ENCODE measurements at places on chromosomes 3 and 15.

GRCh38 chr3:16370872-16371740 lies 106.1 kb downstream of the OXNAD1 start:
- no peak for DNase-seq

DNA sequence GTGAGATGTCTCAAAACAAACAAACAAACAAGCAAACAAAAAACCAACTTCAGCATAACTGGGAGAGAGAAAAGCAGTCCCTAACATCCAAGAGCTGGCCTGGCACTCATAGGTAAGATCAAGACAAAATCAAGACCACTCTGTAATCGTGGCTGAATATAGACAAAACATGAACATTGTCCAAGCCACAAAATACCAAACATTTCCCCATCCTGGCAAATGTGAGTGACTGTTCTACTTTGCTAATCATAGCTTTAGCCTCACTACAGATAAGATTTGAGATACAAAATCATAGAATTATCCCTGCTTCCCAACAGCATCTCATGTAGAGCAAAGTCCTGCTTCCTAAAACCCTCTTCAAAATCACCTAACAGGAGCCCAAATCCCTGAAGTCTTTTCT lies 116.7 kb upstream of the PRTG start:
- DNase-seq, result no peak

- no peak for DNase-seq
These were observed 77.5 kb upstream of the ABI3BP start for GRCh38 chr3:101070799-101071121.

- no peak for DNase-seq
These were observed at the start of gene DNAJB8 for GRCh38 chr3:128466840-128467541. TSS of gene DNAJB8 (minus strand) at chr3:128466890. CDS start at chr3:128463245, 3,645 bp downstream.

DNA sequence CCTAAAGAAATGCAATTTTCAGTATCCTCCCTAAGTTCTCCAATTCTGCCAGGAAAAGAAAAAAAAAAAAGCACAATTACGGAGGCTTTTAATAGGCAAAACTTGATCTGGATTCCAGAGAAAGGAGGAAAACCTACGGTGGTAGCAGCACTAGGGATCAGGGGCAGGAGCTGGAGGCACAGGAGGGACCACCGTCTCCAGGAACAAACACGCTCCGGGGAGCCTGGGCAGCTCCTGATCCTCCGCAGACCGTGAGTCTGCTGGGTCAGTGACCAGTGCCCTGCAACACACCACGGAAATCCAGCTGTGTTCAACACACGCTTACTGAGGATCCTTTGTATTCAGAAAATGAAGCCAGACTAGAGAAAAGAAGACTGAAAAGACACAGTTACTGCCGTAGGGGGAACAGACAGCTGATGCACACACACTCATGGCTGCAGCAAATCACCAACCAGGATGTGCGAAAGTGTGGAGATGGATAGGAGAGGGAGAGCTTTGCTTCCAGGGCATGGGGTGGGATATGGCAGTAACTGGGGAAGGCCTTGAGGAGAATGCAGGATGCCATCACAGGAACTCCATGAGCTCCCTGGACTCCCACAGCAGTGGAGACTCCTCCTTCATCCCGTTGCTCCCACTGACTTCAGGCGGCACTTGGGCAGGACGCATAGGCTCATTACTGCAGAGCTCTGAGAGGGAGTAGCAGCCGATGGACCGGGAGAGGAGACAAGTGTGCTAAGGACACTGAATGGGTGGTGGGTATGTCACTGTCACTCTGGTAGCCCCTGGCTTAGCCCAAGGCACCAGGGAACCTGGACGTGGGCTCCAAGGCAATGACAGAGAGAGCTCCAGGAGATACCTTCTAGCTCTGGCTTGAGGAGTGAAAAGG lies 167.0 kb downstream of the ATP10A start:
- DNase-seq, result peak; percentile 30
